ENCODE measurements at places on chromosomes 5 and 9.

DNA sequence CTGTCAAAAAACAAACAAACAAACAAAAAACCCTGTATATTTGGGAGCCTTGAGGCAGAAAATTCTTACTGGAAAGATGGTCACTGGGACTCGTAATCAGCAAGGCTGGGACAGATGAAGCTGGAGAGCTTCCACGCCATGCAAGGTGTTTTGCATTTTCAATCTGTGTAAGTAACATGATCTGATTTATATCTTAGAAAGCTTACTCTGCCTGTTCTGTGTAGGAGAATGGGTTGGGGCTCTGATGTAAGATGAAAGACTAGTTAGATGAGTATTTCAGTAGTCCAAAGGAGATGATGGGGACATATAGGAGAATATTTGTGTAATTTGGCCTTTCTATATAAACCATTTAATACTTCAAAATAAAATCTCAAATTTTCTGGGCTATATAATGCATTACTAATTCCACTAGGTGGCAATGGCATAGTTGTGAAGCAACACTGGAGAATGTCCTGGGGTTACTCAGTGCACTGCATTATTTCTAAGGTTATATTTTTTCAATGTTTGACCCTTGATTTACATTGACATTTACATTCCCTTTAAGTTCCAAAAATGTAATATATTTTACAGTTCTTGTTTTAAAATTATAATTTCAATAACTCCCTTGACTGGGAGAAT, 21.9 kb upstream of the FSD1L start:
- no peak for DNase-seq

DNA sequence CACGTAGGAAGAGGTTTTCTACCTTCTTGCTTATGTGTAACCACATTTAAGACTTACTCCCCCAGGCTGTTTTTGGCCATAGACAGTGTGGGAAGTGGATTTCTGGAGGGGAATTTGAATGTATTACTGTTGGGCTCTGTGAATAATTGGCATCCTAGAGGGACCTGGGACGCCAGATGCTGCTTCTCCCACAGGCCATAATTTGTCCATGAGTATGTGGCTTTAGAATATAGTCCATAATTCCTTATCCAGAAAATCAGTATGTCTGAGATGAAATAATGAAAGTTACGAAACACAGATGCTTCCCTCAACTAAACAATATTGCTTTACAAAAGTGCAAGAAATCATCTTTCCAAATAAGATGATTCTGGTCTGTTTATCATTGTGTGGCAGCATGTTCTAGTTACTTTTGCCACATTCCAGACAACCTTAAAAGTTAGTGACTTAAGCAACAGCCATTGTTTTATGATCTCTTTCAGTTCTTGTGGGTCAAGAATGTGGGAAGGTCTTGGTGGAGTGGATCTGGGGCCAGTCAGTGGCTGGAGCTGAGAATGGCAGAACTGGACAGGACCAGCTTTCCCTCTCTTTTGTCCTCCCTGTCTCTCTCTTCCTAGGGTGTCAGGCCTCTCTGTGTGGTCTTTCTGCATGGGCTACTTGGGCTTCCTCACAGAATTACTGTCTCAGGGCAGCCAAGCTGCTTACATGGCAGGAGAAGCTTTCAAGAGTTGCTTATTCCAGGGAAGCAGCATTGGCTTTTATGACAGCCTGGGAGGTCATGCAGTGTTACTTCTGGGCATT, 79.4 kb downstream of the FBXL7 start:
- no peak for DNase-seq

GRCh38 chr9:19102181-19102630, 498 bp downstream of the HAUS6 start:
- no peak for DNase-seq

DNA sequence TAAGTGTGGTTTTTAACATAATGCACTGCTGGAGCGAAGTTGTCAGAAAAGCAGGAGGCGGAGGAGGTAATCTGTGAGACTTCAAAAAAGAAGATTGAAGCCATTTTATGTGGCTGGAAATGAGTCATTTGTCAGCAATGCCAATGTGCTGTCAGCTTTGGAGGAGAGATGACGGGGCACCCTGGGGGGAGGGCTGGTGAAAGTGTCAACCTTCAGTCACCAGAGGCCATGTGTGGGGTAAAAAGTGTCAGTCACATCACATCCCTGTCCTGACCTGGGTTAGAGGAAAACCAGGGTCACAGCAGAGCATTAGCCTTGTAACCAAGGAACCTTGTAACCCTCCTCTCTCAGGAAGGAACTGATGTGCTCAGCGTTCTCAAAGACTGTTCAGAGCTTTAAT, 59.1 kb downstream of the TLR4 start:
- DNase-seq: no peak

- DNase-seq: no peak
These were observed 32.1 kb upstream of the TNFSF15 start for GRCh38 chr9:114837923-114838322.

GRCh38 chr5:38551030-38552017, 5.1 kb downstream of the LIFR start:
- DNase-seq: no peak

DNA sequence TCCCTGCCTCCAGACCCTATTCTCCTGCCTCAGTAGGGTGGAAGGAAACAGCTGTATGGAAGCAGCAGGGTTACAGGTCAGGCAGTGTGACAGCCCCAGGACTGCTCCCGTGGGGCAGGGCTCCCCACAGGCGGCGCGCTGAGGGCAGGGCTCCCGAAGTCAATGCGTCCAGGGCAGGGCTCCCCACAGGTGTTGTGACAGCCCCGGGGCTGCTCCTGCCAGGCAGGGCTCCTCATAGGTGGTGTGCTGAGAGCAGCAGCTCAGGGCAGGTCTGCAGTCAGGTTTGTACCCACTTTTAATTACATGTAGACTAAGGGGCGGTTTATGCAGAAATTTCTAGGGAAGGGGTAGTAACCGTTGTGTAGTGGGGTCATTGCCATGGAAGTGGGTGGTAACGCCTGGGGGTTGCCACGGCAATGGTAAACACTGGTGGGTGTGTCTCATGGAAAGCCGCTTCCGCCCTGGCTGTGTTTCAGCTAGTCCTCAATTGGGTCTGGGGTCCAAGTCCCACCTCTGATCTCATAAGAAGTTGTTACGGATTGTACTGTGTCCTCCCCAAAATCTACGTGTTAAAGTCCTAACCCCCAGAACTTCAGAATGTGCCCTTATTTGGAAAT, 16.7 kb upstream of the TERT start:
- DNase-seq: no peak

DNA sequence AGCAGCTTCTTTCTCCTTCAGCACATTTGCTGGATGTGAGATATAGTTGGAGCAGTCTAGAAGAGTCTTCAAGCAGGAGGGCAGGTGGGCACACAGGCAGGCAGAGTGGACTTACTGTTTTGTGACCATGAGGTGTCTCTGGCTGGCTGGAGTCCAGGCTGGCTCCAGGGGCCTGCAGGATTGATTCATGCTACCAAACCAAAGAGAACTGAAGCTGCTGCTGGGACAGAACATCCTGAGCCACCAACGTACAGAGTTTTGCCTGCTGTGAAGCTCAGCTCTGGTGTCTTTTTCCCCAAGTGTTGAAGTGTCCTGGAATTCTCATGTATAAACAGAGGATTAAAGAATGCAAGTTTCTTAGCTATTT, 45.7 kb downstream of the CYSTM1 start:
- DNase-seq: no peak

DNA sequence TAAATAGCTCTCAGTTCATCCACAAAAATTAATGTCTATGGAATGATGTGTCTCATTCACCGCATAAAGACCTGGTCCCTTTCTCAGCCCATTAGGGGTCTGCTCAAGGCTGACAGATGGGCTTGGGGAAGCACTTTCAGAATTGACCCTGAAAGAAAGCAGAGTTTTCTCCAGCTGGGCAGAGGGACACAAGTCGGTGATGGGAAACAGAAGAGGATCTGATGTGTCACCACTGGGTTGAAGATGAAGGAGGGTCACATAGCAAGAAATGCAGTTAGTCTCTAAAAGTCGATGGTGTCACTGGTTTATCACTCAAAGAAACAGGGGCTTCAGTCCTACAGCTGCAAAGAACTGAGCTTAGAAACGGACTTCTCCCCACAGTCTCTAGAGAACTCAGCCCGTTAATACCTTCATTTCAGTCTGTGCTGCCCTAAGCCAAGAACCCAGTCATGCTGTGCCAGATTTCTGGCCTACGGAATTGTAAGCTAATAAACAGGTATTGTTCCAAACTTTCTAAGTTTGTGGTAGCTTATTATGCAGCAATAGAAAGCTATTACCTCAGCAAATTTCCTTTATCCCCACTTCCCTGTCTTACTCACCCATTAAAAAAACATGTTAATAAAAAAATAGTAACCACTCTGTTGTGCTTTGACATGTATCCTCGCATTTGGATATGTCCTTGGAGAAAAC, 64.6 kb downstream of the ADAMTS12 start:
- DNase-seq: no peak

- DNase-seq: no peak
These were observed 351.4 kb downstream of the PLK2 start for GRCh38 chr5:58108511-58108910.

- DNase-seq: no peak
These were observed 675.4 kb upstream of the DMAC1 start for GRCh38 chr9:8474937-8475336.

- no peak for DNase-seq
These were observed 189.7 kb upstream of the GDNF start for GRCh38 chr5:38029397-38030065.

- DNase-seq: no peak
These were observed 368.0 kb upstream of the SEMA6A start for GRCh38 chr5:116942622-116943021.

DNA sequence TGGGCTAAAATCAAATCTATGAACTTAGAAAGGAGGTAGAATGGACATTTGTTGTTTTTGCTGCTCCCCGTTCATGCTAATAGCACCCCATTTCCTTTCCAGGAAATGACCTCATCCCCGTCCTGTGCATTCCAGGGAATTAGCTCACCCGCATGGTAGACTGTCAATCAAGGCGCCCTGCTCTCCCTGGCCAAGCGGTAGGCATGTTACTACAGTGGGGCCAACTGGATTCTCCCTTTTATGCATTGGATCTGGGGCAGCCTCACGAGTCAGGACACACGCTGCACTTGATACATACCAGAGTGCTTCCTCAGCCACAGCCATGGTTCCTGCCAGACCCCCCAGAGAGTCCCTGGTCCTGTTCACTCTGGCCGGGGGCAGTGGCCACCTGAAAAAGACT, 111.0 kb upstream of the PTCH1 start:
- DNase-seq: no peak

GRCh38 chr5:113373426-113373825, 61.4 kb downstream of the TSSK1B start:
- DNase-seq: no peak

- DNase-seq: no peak
These were observed 32.6 kb upstream of the SLIT3 start for GRCh38 chr5:169333518-169333917.

DNA sequence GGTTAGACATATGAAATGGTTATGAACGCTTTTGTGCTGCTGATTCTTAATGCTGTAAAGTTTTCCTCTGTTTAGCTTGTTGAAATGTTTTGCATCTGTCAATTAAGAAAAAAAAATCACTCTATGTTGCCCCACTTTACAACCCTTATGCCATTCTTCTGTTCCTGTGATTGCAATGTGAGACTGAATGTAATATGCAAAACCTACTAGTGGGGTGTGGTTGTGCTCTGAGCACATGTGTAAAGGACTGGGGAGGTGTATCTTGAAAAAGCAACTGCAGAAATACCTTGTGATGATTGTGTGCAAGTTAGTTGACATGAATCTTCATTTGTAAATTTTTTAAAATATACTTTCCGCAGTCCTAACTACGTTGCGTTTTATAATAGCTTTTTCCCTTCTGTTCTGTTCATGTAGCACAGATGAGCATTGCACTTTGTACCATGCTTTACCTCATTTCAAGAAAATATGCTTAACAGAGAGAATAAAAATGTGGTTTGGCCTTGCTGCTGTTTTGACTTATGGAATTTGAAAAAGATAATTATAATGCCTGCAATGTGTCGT, 357.0 kb upstream of the PIK3R1 start:
- DNase-seq: no peak

DNA sequence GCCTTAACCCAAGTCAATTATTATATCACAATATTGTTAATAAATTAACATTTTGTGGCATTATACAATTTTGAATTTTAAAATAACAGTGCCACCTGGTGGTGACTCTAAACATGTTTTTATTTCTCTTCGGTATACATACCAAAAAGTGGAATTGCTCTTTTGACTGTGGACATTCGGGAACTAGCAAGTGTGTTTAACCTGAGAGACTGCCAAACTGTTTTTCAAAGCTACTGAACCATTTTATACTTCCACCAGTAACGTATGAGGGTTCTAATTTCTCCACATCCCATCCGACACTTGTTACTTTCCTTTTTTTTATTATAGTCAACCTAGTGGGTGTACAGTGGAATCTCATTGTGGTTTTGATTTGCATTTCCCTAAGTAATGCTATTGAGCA, 18.3 kb upstream of the HSDL2 start:
- DNase-seq: no peak

DNA sequence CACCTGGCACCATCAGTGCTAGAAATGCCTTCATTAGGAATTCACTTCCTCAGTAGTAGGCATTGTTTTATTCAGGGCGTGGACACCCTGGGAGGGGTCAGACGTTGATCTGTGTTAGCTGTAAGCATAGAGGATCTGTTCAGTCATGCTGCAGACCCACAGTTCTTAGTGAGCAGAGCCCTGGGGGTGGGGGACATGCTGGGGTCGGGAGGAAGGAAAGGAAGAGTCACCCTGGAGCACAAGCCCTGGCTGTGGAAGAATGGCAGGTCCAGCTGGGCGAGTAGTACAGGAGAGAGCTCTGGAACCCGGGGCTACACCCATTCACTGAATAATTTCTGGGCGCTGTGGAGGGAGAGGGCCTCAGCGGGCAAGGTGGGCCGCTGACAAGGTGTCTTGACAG, 172.5 kb downstream of the FSTL4 start:
- DNase-seq: no peak

DNA sequence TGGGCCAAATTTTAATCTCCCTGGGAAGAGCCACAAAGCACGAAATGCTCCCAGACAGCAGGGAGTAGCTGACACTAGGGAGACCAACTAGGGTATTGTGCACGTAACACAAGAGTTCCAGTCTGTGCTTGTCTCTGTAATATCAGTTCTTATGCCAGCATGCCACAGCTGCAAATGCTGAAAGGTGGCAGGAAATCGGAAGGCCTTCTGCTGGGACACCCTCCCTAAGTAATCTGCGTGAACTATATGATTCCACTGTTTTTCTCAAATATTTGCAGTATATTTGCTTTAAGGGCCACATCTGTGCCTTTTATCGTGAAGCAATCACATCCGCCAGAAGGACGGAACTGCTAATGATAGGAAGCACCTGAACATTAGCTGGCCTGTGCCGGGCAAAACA, 12.6 kb downstream of the VLDLR start:
- no peak for DNase-seq
